ENCODE measurements at places on chromosomes 11 and 22. TPM values are rescaled to one million over a fixed set of nuclear protein-coding genes. Genes with fewer than 3 reads are reported as not detected.

The BIK gene
- total RNA-seq: not detected

The CATSPERZ gene
- not detected for total RNA-seq

- DNase-seq: no peak
Measured at GRCh38 chr11:94885133-94885532, 88.2 kb downstream of the CWC15 start.

The POU2AF2 gene
- not detected for total RNA-seq

DNA sequence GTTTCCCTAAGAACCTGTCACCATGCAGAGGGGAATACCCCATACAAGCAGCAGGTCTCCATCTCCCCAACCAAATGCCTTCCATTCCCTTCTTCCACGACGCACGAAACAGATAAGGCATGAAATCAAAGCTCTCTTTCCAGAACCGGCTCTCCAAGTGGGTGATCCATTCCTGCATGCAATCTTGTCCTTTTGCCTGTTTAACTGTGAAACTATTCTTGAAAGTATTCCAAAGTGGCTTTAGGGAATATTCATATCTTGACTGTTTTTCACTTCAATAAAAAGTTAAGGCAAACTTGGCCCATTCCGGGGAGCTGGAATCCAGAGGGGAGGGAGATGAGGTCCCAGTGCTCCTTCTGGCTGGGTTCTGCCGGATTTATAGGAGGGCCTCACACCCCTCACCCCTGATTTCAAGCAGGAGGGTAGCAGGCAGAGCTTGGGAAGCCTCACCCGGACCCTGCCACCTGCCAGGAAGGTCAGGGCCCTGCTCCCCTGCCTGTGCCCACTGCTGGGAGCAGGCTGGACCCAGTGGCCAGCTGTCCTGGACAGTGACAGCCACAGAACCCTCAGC is 60.9 kb downstream of the SCGB1A1 start:
- no peak for DNase-seq

DNA sequence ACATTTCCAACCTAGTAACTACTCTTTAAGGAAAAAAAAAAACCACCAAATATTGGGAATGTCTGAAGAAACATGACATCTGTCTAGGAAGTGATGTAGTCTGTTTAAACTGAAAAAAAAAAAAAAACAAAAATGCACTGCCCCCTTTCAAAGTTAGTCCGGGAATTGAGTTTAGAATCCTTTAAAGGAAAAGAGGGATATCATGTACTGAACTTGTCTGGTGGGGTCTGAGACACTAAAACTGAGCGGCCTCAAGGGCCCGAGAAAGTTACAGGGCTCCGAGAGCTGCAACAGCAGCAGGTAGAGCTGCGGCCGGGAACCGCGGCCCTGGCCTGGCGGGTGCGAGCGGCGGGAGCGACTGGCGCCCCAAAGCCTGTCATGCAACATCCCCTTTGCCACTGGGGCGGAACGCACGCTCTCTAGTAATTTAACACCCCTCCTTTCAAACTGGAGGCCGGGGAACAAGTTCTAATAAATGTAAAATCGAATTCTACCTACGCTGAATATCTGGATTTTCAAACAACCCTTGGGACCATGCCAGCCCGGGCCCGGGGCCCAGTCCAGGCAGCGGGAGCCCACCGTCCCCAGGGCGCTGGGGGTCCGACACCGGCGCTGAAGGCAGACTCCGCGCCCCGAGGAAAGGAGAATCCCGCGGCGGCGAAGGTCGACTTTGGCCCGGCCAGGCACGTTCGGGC is 736 bp downstream of the RDX start:
- peak; percentile 51 for DNase-seq

GRCh38 chr11:67006029-67006884 is 16.7 kb upstream of the SYT12 start:
- DNase-seq: peak; percentile 10

GRCh38 chr22:44259366-44260215 is 53.2 kb downstream of the SHISAL1 start:
- no peak for DNase-seq

Measured in gastrocnemius medialis (tissue), 4 donors.